ENCODE measurements at places on chromosomes 2 and 18.
A peak's percentile ranks its signal among the peaks of the same experiment; 100 is the strongest.

DNA sequence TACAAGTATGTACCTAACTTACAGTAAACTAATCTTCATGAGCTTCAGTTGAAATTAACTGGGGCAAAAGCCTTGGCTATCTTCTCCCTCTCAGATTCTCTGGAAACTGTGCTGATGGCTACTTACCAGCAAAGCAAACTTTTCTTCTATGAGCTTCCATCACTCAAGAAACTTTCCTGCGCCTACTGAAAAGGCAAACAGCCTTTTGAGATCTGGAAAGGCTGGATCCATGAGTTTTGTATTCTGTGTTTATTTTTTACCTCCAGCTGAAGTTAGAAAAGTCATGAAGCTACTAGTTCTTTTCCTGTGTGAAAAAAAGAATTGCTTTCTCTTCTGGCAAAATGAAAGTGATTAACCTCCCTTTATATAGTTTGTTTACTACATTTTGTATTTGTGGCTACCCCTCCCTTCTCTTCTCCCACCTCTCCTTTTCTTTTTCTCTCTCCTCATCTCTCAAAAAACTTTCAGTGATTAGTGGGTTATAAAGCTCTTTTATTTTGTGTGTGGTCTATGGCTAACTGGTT is 49.2 kb upstream of the RNF152 start:
- no peak for DNase-seq

- DNase-seq, result no peak
Observed at GRCh38 chr2:78780864-78781583, 244.5 kb upstream of the REG3G start.

DNA sequence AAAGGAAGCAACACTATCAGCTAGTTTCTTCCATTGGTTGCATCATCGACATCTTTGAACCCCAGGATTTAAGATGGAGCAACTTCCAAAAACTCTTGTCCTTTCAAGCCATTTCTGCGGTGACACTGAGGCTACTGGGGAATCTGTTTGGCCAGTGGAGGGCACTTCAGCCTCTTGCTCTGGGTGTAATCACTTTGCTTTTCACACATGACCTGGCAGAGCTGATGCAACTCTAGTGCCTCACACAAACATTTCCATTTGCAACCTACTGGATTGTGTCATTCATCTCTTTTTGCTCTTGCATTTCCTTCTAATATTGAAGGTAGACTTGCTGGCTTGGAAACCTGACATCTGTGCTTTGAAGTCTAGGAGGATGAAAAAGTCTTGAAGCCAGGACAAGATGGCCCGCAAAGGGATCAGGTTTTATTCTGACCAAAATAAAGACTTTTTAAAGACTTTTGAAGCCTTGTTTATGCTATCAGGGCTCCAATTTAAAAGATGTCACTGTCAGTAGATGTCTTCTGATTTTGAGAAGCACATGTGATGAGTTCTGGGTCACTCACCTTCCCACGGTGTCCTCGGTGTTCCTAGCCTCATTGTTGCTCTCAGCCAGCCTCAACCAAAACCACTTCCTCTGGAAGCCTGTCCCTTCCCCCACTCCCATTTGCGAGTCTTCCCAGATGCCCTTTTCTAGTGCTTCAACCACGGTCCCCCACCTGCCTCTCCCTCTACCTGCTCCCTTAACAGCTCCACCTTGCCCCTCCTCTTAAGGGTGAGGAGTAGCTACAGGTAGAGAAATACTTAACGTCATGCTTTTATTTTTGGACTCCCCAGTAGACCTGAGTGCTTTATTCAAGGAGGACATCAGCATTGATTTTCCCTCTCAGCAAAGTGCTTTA is 69.7 kb upstream of the KCNE4 start:
- DNase-seq, result peak; percentile 90

- peak; percentile 47 for DNase-seq
Observed at GRCh38 chr18:74303936-74304335, 11.7 kb upstream of the C18orf63 start.

GRCh38 chr2:211347328-211347727 is 790.9 kb downstream of the CPS1 start:
- DNase-seq, result no peak

DNA sequence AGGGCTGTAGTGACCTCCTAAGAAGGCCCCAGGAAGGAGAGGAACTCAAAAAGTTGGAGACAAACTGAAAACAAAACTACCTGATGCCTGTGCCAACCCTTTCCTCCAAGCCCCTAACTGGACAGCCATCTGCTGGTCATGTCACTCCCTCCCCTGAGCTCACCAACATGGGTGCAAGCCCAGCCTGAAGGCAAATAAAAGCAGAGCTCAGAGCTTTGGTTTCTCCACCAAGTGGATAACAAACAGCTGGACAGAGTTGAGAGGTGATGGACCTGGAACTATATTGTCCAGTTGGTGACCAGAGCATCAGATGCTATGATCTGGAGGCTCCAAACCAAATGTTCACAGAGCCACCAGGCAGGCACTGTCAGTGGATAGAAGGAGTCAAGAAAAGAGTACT is 34.6 kb upstream of the MAL start:
- DNase-seq, result no peak

DNA sequence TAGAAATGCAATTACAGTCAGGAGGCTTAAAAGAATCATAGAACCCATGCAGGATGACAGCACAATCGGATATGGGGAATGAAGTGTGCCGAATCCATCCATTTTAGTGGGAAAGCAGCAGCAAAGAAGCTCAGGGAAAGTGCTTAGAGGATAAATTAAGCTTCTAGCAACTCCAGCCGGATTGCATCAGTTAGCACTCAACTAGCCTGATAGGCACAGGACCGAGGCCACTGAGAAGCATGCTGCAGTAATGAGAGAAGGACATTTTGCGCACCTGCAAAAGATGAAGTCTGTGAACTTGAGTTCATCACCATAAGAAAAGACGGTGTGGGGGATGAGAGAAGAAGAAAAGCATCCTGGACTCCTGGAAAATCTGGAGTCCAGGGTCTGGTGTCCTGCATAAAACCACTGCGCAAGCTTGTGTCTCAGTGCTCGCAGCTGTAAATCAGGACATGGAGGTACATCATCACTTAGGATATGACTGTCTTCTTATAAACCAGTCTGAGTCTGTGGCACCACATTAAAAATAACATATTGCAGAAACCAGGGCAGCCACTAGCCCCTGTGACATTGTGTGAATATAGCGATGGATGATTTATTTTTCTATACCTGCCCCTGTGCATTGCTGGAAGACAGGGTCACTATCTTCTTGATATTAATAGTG is 665.5 kb upstream of the SOX11 start:
- DNase-seq, result no peak

DNA sequence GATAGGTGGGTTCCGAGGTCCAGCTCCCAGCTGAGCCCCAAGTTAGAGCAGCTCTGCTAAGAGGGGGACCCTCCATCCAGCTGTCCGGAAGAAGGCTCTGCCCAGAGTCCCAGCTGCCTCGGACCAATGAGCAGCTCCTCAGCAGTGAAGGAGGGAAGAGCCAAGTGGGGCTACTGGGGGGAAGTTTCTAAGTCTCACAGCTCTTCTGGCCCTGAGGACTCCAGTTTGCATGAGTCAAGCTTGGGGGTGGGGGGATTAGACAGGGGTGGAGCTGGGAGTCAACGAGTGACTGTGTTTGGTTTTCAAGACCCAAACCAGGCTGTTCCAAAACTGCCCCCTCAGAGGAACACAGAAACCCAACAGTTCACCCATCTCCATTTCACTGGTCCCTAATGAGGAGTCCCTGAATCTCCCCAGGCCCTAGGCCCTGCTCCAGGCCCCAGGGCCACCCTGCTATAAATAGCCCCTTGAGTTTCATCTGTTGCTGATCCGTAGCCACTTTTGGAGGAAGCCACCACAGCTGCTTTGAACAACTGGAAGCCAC is 100.9 kb downstream of the TNS1 start:
- DNase-seq, result peak; percentile 14

- DNase-seq, result no peak
Observed at GRCh38 chr2:161172901-161173540, 12.8 kb downstream of the TANK start.

- DNase-seq, result no peak
Observed at GRCh38 chr2:16126517-16127275, 186.3 kb downstream of the MYCN start.

GRCh38 chr2:27049422-27050280 is 1.8 kb upstream of the AGBL5 start:
- no peak for DNase-seq

DNA sequence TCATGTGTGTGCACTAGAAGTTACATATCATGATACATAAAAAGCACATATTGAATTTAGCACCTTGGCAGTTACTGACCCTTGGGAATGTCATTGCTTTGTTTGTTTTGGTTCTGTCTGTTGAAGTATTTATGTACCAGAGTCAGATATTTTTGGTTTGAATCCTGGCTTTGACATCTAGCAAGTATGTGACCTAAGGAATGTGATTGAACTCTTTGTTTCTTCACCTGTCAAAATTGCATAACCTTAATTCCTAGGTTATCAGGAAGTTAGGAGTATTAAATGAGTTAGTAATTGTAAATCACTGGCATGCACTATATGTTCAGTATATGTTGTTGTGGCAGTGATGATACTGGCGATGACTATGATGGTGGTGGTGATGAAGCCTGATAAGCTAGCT is 1003.5 kb upstream of the NRXN1 start:
- no peak for DNase-seq

DNA sequence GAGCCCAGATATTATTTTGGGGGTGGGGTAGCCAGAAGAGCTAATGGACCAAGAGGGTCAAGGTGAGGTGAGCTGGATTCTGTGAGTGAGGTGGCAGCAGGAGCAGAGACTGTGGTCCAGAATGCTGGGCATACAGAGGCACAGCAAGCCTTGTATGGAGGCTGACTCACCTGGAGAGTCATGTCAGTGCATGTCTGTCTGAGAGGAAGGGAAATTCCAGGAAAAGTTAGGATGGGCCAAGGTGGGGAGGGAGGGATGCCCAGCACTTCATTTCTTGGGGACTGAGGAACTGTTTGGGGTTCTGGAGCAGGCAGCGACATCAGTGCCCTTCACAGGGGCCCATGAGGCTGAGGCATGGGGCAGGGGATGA is 21.1 kb downstream of the PER2 start:
- no peak for DNase-seq
